ENCODE measurements at places on chromosomes 5 and 9. TPM values are rescaled to one million over a fixed set of nuclear protein-coding genes. Genes with fewer than 3 reads are reported as not detected.

IFT74 gene
- 15.1 TPM for total RNA-seq

C9orf152 gene
- total RNA-seq = not detected

NXNL2 gene
- total RNA-seq = 0.18 TPM

PRR7 gene
- 0.93 TPM for total RNA-seq

FAF2 gene
- total RNA-seq = 22.9 TPM

PCDHGA3 gene
- 1.2 TPM for total RNA-seq

CSF1R gene
- 9.2 TPM for total RNA-seq

ALDOB gene
- 0.40 TPM for total RNA-seq

SLC25A25 gene
- 14.6 TPM for total RNA-seq

SREK1 gene
- 63.4 TPM for total RNA-seq

GABRA1 gene
- 0.13 TPM for total RNA-seq

CCDC192 gene
- total RNA-seq = 0.18 TPM

DNA sequence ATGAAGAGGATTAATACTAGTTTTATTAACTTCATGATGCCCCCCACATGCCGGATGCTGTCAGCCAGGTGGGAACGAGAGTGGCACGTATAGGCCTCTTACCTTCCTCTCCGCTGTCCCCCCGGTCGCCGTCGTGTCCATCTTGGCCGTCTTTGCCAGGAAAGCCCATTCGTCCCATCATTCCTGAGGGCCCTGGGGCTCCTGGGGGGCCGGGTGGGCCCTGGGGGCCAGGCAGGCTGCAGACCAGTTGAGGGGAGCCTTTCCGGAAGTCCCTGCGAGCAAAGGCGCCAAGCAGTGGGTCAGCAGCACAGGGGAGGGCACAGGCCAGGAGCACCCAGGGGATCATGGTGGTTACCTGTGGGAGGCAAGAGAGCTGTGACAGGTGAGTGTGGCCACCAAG lies 15.8 kb downstream of the C1QTNF2 start:
- no peak for DNase-seq

- peak; percentile 89 for DNase-seq
Measured at GRCh38 chr5:20972419-20972925, 984.5 kb upstream of the CDH18 start.

- peak; percentile 85 for DNase-seq
Measured at GRCh38 chr9:38309324-38310195, 82.9 kb upstream of the ALDH1B1 start.

- DNase-seq = no peak
Measured at GRCh38 chr9:29129763-29130162, 1556.5 kb upstream of the C9orf72 start.

GRCh38 chr5:80964919-80965318 lies 4.8 kb downstream of the RASGRF2 start:
- no peak for DNase-seq

GRCh38 chr5:51387884-51388275 lies 4.6 kb downstream of the ISL1 start:
- DNase-seq = no peak

- no peak for DNase-seq
Measured at GRCh38 chr9:91067306-91067860, 265.8 kb downstream of the SYK start.

GRCh38 chr9:92010705-92011536 lies 60.9 kb upstream of the ROR2 start:
- DNase-seq = no peak

DNA sequence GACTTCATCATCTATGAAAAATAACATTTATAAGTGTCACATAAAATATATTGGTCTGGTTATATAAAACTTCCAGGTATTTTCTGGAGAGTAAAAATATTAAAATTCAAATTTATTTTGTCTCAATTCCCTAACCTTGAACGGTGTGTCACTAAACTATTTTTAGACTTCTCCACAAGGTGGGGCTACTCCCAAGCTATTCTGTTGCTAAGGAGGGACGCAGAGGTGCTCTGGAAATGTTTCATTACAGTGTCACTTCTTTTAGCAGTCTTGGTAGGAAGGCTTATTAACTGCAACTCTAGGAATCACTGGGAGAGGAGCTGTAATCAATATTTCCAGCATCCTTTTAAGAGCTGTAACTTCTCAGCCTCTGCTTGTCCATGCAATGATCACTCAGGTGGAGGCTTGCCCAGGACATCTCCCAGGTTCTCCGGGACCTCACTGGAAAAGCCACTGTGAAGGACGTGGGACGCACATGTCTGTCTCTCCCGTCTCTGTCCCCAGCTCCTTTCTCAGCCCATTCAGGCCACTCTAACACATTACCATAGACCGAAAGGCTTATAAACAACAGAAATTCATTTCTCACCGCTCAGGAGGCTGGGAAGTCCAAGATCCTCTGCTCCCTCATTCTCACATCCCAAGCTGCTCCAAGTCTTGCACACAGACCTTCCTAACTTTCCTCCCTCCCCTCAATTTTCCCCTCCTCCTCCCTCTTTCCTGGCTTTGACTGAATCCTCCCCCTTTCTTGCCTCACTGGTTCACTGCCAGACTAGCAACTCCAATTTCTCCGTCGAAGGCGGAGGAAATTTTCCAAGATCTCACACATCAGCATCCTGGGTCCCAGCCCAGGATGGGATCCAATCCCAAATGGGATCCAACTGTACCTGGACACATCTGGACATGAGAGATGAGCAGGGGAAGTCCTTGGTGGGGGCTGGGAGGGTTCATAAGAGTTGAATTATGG lies 32.7 kb upstream of the DNAH5 start:
- DNase-seq = peak; percentile 70

DNA sequence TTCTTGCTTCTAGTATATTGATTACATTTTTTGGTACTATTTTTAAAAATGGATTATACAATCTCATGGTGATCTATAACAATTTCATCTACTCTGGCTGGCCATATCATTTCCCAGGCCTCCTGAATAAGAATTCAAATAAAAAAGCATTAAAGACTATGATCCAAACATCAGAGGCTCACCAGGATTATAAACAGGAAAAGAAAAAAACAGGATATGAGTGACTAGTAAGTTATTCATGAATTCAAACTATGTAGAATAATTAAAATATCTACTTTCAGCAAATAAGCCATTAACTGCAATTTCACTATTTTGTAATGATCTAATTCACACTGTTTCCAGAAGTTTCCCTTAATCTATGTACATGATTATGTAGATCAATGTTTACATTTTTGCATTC lies 293.1 kb upstream of the CDH6 start:
- no peak for DNase-seq

DNA sequence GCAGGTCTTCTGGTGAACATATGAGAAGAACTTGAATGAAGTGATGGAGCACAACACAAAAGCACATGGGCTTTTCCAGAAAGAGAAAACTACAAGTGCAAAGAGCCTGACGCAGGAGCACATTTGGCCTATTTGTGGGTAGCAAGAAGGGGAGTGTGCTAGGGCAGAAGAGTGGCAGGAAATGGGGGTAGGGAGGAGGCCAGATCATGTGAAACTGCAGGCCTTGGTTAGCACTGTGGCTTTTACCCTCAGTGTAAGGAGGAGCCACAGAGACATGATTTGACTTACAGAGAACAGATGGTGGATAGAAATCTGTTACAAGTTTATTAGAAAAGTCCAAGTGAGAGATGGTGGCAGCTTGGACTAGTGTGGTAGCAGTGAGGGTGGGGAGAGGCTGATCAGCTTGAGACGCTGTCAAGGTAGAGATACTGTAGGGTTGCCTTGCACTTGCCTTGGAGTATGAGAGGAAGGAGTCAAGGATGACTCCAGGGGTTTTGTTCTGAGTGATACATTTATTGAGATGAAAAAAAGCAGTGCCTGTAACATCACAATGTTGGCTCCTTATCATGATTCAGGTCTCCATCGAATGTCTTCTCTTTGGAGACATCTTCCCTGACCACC lies 126.7 kb downstream of the PPP2R2B start:
- DNase-seq = no peak

DNA sequence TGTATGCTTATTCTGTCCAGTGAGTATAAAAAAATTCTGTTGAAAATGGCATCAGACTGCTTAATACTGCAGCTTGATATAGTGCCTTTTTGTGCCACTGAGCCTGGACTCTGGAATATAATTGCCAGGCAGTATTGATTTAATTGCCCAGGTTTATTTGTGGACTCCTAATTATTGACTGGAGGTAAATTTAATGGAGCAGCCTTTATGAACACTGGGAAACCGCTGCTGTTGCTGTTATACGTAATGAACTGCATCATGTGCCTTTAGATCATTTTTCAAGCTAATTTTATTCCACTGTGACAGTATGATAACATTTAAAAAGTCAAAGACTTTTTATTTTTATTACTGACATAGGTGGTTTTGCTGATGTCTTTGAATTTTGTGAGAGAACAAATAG lies 90.2 kb upstream of the SH3GL2 start:
- no peak for DNase-seq

DNA sequence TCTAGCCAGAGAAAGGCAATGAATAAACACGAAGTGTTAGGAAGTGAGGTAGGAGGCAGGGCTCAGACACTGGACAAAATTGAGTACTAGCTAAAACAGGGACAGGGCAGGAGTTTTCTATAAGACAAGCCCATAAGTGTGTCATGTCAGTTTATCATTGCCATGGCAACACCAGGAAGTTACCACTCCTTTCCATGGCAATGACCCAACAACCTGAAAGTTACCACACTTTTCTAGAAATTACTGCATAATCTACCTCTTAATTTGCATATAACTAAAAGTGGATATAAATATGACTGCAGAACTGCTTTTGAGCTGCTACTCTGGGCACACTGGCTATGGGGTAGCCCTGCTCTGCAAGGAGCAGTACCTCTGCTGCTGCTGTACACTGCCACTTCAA lies 442.5 kb upstream of the COX7C start:
- DNase-seq = no peak

- DNase-seq = no peak
Measured at GRCh38 chr5:132561601-132562000, 4.8 kb downstream of the RAD50 start.

DNA sequence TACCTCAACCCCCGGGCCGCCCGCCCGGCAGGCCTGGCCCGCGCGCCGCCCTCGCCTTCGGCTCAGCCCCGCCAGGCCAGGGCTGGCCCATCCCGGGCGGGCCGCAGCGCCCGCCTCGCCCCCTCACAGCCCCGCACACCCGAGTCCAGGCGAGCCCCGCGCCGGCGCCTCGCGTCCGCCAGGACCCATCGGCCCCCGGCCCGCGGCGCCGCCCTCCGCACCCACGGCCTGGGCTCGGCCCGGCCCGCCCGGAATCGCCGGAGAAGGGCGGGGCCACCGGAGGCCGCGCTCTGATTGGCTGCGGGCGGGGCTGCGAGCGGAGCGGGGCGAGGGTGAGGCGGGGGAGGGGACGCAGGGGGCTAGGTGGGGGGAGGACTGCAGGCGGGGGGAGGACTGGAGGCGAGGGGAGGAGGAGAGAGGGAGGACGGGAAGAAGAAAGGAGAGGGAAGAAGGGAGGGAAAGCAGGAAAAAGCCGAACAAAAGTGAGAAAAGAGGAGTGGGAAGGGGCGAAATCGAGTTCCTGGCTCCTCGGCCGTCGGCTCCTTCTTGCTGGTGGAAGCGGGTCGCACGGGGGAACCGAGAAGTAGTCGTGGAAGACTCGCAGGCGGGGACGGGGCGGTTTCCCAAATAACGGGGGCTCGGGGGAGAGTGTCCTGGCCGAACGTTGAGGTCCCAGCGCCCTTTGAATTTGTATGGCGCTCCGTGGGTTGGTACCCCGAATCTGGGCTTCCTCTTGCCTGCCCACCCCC lies 472 bp upstream of the UBTD2 start:
- DNase-seq = peak; percentile 97

DNA sequence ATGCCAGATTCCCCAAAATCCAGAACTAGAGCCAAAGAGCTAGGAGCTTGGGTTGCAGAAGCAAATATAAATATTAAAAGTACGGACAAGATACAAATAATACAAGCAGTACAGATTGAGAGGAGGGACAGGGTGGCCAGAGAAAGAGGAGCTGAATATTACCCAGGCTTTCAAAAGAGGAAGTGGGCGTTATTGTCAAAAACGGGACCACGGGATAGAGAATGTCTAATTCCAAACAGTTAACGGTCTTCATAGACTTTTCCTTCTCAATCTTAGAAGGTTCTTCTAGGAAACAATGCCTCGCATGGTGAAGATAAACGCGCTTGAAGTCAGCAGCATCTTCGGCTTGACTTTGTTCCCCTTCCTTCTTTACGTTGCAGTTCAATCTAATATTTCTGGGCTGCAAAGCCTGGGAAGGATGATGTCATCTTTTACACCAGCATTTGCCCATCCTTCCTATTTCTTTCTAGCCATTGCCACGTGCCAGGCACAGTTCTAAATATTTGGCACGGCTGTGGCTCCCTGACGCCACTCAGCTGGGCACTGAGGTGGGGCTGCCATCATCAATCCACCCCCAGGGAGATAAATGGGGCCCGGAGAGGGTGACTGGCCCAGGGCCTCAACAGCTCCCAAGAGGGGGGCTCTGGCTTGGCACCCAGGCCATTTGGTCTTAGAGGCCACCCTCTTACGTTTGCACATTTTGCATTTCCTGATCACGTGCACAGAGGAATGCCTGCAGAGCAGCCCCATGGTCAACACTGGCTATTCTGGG lies 16.3 kb upstream of the OLFM1 start:
- no peak for DNase-seq

GRCh38 chr5:133924221-133924920 lies 44.1 kb downstream of the C5orf15 start:
- DNase-seq = no peak

DNA sequence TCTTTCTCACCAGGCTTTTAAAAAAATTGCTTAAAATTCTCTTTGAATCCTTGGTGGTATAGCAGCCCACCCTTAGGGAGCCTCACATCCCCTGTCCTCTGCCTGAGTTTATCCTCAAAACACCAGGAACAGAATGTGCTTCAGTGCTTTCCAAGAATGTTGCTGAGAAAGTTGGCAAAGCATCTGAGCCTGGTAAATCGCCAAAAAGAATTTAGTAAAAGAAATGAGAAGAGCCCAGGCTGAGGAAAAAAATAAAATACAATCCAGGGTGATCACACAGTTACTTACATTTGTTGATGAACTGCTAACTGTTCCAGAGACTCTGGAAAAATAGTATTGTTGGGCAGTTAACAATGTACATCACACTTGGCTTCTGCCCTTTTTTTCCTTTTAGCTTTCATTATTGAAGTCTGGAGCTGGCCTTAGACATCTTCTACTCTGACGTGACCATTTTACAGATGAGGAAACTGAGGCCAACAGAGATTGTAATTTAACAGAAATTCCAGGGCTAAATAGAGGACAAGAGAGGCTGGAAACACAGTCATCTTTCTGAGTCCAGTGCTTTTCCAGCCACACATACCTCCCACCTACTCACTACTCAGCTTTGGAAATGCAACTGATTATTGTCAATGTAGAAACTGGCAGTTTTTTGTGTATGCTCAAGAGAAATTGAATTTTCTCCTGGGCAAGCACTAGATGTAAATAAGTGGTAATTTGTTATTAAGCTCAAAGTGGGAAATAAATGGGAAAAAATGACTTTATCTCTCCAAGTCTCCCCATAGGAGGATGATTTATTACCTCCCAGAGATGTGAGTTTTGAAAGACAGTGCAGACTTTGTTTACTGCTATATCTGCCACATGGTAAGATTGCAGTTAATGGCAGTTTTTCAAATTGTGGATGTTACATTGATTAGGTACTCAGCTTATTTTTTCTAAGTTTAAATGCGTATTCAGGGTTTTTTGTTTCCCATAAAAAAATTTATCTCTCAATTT lies 86.7 kb upstream of the ALDH1A1 start:
- DNase-seq = peak; percentile 97

GRCh38 chr9:35606138-35606504 lies 1.1 kb downstream of the TESK1 start:
- DNase-seq = peak; percentile 38

GRCh38 chr9:107158321-107158720 lies 124.8 kb upstream of the RAD23B start:
- DNase-seq = peak; percentile 60
